ENCODE measurements at places on chromosomes 6 and 20.

- DNase-seq: no peak
These were observed 54.2 kb downstream of the SLC35F1 start for GRCh38 chr6:117961301-117961700.

- peak; percentile 73 for DNase-seq
These were observed 8.2 kb upstream of the UBE2V1 start for GRCh38 chr20:50120935-50121693.

DNA sequence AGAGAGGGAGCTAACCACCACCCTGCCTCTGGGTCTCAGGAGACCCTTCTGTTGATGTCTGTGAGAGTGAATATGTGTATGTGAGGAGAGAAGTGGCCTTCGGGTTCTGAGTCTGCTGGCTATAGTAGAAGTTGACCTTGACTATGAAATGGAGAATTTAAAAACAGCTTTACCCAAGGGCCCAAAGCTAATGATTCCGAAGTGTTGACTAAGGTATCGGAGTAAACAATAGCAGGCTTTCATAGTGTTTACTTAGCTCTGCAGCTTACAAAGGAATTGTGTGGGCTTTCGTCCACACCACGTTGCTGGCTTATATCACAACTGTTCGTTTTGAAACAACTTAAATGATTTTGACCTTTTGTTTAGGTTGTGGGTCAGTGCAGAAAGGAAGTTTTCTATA, 126.5 kb upstream of the JAG1 start:
- DNase-seq: no peak

DNA sequence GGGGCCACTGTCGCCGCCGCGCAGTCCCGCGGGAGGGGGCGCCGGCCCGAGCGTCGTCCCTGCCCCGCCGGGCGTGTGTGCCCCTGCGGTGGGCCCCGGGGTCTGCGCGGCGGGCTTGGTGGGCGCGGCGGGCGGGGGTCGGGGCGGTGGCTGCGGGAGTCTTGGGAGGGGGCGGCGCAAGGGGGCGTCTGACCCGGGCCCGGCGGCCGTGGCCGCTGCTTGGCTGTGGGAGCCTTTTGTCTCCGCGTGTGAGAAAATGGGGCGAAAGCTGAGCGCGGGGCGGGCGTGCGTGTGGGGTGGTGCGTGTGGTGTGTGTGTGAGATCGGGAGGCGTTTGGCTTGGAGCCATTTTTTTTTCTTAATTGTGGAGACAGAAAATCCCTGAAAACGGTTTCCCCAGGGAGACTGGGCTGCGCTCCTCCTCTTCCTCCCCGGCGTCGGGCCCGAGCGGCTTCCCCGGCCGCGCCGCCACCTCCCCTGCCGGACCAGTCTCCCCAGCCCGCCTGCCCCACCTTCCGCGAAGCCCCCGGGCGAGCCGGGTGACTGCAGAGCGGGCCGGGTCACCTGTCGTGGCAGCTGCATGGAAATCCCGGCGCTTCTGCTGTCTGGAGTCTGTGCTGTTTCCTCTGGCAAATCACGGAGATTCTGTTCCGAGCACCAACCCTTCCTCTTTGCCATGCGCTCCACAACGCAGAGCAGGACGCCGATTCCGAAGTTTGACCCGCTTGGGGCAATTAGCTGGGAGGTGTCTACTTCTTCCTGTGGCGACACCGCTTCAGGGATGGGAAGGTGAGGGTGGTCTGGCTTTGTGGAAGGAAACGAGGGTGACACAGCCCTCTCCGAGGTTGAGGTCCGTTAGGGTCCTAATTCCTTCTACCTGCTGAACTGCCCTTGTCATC, 64.4 kb downstream of the GTF2H5 start:
- DNase-seq: peak; percentile 62

- DNase-seq: no peak
These were observed 32.1 kb downstream of the TP53INP2 start for GRCh38 chr20:34736106-34736735.

- peak; percentile 98 for DNase-seq
These were observed 255.9 kb downstream of the SYNE1 start for GRCh38 chr6:152380993-152381898.

DNA sequence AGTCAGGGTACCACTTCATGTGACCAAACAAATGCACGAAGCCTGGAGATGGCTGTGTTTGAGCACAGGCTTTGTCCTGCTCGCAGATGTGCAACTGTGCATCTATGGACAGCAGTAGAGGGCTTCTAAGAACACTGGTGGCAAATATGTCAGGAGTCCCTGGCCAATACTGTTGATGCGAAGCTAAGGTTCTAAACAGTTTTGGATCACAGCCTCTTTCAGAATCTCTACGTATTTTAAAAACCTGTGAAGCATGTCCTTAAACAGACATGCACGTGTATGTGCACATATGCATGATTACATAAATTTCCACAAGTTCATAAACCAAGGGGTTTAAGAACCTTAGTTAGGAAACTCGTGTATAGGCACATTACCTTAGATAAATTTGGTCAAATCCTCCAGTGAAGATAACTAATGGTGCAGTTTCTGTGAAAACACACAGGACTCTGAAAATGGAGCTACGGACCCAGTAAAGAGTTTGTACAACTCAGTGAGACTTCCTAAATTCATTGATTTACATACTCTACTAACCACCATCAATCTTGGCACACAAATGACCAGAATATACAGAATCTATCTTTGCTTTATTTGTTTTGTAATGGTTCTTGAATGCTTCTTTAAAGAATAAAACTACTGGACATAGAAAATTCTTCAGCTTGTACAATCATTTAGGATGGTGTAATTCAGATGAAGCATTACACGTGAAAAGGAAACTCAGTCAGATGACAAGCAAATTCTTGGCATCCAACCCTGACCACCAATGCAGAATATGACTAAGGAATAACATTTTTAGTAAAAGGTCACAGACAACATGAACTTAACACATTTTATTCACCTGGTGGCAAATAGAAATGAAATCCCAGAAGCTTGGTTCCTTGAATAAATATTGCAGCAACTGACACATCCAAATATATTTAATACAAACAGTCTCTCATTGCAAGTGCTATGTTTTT, 27.4 kb downstream of the KCNQ5 start:
- peak; percentile 77 for DNase-seq

- DNase-seq: peak; percentile 75
These were observed 33.5 kb upstream of the MCM3 start for GRCh38 chr6:52317841-52318581.

DNA sequence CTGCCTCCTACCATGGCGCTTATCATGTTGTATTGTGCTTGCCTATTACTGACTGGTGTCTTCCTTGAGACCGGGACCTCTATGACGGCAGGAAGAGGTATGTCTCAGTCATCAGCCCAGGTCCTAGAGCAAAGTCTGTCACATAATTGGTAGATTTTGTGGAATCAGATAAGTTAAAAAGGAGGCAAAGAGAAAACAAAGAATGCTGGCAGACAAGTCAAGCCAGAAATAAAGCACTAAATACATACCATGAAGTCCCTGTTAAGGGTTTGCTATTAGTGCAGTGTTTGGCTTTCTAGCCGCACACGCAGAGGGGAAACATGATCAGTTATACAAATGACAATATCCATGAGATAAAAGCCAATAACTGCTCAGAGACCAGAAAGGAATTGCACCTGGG, 6.0 kb downstream of the TOMM34 start:
- DNase-seq: no peak

DNA sequence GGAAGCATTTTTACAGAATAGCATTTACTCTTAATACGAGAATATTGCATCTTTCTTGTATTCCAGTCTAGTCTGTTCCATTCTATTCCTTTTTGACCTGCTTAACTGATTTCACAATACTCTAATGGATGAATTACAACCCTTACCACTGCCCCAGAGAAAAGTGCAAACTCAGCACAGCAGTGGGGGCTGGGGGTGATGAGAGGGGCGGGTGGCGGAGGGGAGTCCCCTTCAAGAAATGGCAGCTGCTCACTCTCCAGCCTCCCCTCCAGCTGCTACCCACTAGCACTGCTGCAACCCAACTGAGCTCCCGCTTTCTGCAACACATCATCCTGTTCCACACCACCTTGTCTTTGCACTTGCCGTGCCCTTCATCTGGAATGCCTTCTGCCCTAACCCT, 30.1 kb downstream of the PIM1 start:
- DNase-seq: no peak

- DNase-seq: peak; percentile 17
These were observed 70.9 kb downstream of the PACRG start for GRCh38 chr6:162798546-162799266.

DNA sequence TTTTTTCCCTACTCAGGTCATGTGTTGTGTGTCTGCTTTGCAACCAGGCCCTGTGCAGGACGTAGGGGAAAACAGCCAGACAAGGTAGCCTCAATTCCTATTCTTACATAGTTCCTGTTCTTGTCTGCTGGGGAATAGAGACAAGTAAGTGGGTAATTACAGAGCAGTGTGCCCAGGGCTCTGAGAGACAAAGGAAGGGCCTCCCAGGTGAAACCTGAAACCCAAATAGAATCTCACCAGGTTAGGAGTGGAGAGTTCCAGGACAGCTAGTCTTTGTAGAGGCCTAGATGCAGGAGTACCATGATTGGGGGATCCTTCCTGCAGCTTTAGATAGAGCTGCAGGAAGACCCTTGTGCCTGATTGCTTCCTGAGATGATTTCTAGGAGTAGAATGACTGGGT, 48.4 kb downstream of the DHX35 start:
- DNase-seq: no peak
